ENCODE measurements at places on chromosomes 16 and 17.
A peak's percentile ranks its signal among the peaks of the same experiment; 100 is the strongest.

- DNase-seq = no peak
Measured at GRCh38 chr16:52914428-52914827, 138.3 kb downstream of the CHD9NB start.

DNA sequence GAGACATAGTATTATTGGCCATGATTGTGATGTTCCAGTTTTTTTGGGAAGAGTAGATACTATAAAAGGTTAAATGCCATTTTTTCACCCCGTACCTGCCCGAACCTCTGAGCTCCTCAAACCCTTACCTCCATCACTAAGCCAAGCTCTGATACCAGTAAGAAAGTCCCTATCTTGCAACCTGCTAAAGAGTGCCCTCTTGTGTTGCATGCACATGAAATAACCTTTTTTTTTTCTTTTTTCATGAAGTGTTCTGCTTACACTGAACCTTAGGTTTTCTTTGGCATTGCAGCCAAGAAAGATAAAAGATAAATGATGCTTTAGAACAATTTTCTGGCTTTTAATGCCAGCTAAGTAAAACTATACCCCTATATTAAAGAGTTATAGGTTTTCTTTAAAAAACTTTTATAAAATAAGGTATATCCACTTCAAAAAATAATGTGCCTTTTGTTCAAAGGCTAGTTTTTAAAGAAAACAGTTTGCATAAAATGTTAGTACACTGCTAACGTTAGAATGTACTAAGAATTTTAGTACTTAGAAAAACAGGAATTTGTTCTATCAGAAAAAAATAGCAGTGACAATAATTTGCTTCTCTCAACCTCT lies 295.3 kb upstream of the PMFBP1 start:
- peak; percentile 39 for DNase-seq

DNA sequence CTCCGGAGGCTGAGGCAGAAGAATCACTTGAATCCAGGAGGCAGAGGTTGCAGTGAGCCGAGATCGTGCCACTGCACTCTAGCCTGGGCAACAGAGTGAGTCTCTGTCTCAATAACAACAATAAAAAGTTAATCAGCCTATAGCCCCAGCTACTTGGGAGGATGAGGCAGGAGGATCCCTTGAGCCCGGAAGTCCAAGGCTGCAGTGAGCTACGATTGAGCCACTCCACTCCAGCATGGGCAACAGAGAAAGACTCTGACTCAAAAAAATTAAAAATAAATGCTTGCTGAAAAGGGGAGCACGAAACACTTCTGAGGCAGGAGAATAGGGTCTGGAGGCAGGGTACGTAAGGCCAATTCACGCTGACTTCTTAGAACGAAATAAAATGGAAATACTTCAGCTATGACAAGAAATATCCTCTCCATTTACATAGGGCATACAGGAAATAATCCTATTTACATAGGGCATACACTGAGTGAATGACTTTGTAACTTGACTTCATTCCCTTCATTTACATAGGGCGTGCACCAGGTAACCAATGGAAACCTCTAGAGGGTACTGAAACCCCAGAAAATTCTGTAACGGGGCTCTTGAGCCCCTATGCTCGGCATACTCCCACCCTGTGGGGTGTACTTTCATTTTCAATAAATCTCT lies 3.2 kb upstream of the PRPSAP1 start:
- DNase-seq = no peak

DNA sequence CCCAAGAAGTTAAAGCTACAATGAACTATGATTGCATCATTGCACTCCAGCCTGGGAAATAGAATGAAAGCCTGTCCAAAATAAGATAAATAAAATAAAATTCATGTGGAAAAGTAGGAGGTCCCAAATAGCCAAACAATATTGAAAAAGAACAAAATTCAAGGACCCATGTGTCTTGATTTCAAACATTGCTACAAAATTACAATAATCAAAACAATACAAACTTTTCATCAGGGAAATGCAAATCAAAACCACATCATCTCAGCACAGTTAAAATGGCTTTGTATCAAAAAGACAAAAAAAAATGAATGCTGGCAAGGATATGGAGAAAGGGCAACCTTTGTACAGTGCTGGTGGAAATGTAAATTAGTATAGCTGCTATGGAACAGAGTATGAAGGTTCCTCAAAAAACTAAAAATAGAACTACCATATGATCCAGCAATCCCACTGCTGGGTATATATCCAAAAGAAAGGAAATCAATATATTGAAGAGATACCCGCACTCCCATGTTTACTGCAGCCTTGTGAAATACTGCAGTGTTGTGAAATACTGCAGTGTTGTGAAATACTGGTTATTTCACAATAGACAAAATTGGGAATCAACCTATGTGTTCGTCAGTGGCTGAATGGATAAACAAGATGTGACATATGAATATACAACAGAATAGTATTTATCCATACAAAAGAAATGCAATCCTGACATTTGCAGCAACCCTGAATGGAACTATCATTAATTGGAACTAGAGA lies 24.5 kb upstream of the ZNF287 start:
- DNase-seq = no peak

- DNase-seq = no peak
Measured at GRCh38 chr16:27324851-27325301, 11.1 kb downstream of the IL4R start.

DNA sequence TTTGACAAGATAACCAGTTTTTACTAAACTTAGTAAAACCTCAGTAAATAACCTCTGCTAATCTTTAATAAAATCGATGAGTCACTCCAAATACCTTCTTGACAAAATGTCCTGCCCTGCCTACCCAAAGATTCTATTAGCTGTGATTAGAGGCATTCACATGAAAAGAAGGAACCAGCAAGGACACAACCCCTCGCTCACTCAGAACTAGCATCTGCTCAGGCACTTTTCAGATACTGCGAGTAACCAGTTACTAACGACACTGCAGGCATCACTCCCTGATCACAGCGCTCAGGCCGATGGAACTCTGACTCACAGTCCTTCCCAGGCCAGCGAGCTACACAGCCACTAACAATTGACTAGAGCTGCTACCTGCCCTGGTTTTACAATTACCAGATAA lies 24.3 kb downstream of the PELP1 start:
- DNase-seq = no peak

Measured in fibroblast of skin of left quadriceps (primary cell).